Stimulated activated CD4-positive, alpha-beta T cell treated with anti-CD3 and anti-CD28 coated beads, Interleukin-12 subunit alpha, Interleukin-12 subunit beta, amount 100 ng/mL, for 24 hours (primary cell): ENCODE measurements at places on chromosomes 4 and X.

- DNase-seq, result no peak
These were observed 29.1 kb downstream of the STAG2 start for GRCh38 chrX:123990602-123991001.

DNA sequence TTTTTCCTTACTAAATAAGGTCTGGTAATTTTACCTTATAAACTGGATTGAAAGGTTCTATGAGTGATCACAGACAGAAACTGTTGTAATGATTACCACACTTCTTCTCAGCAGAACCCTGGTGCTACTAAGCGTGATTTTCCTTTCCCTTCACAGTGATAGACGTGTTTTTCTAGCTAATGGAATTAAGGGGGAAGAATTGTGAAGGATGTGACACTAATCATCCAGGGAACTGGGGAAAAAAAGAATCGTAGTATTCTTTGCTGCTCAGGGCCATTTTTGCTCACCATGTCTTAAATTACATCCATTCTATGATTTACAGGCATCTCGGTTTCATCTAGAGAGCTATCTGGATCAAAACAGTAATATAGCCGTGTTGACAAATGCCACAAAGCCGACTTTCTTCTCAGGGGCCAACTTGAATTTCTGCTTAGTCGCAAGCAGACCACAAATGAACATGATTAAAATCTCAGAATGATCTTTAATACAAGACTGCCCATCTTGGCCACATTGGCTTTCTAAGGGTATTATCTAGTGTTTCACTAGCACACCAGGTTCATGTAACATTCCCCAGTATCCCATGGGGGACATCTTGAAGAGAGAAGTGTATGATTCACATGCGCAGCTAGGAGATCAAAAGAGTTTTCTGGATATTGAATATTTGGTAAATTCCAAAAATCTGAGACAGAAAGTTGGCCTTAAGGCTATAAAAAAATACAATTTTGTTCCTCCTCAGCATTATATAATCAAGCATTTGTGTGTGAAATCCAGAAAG is 154.0 kb downstream of the UGT8 start:
- DNase-seq, result no peak

- DNase-seq, result no peak
These were observed 335.0 kb upstream of the GALNTL6 start for GRCh38 chr4:171478181-171478580.

DNA sequence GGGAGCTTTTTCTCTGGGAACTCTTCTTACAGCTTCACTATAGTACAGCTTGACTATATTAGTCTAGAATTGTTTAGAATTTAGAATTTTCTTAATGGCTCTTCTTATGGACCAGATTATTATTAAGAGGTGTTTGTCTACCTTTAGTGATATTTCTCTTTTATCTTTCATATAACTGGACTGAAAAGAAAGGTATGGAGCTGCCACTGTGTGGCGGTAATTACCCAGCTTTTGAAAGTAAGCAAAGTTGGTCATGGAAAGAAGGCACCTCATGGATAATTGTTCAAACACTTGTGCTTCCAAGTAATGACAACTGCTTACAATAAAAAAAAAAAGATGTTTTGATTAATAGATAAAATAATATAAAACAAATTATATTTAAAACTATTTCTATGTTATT is 1112.5 kb downstream of the TECRL start:
- no peak for DNase-seq

GRCh38 chr4:128286474-128287058 is 1.0 kb downstream of the PGRMC2 start:
- DNase-seq, result no peak

GRCh38 chr4:24209906-24210305 is 320.1 kb upstream of the PPARGC1A start:
- DNase-seq, result no peak
